ENCODE measurements at places on chromosomes 7 and 10.

GRCh38 chr7:103989785-103990767 lies 618 bp upstream of the RELN start:
- DNase-seq: no peak

GRCh38 chr7:28853834-28854749 lies 104.0 kb downstream of the TRIL start:
- DNase-seq: peak; percentile 25

DNA sequence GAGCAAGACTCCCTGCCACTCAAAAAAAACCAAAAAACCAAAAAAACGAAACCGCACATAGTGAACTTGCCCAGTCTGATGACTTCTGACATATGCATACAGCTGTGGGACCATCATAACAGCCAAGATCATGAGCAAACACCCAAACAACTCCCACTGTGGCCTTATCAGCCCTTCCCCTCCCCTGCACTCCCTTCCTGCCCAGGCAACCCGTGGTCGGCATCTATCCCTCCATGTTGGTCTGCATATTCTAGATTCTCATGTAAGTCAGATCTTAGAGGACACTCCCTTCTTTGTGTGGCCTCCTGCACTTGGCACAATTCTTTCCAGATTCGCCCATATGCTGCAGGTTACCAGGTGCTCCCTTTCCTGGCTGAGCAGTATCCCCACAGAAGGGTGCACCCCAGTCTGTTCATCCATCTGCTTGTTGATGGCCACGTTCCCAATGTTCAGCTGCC lies 72.8 kb downstream of the GNA12 start:
- DNase-seq: no peak

GRCh38 chr10:47357131-47357582 lies 9.0 kb downstream of the RBP3 start:
- DNase-seq: no peak

- DNase-seq: no peak
Observed at GRCh38 chr10:55033061-55033460, 232.0 kb upstream of the PCDH15 start.

DNA sequence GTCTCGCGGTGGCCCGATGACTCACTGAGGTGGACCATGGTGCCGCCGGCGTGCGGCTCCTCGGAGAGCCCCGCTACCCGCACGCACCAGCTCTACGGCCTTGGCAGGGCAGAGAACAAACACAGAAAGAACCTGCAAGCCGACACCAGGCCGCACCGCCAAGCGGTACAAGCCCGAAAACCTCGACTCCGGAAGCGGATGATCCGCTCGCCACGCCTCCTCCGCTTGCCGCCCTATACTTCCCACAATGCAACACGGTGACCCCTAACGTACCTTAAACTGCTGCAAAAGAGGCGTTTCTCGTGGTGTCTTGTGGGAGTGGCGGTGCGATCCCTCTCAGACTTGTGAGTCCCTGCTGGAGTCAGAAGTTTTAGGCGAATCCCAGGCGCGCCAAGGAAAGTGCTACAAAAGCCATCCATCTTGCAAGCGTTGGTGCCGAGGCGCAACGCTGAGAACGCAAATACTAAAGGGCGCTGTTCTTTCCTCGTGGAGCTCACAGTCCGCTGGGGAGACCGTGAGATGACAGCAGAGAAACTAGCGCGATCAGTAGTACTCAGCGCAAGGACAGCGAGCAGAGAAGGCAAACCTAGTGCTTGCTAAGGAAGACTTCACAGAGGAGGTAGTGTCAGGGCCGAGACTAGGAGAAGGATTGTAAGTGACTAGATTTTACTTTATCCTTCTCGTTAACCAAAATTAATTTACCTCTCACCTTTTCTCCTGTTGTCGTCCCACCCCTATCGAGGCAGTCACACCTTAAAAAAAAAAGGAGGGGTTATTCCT lies at the start of gene MRPS16:
TSS of gene MRPS16 (minus strand) at position 200 of the 780 bp plus-strand sequence. CDS start at position 38, 162 bp downstream.
- DNase-seq: peak; percentile 81

GRCh38 chr7:12949060-12949931 lies 261.9 kb downstream of the ARL4A start:
- DNase-seq: no peak

GRCh38 chr7:28613262-28613661 lies 200.9 kb downstream of the CREB5 start:
- no peak for DNase-seq

DNA sequence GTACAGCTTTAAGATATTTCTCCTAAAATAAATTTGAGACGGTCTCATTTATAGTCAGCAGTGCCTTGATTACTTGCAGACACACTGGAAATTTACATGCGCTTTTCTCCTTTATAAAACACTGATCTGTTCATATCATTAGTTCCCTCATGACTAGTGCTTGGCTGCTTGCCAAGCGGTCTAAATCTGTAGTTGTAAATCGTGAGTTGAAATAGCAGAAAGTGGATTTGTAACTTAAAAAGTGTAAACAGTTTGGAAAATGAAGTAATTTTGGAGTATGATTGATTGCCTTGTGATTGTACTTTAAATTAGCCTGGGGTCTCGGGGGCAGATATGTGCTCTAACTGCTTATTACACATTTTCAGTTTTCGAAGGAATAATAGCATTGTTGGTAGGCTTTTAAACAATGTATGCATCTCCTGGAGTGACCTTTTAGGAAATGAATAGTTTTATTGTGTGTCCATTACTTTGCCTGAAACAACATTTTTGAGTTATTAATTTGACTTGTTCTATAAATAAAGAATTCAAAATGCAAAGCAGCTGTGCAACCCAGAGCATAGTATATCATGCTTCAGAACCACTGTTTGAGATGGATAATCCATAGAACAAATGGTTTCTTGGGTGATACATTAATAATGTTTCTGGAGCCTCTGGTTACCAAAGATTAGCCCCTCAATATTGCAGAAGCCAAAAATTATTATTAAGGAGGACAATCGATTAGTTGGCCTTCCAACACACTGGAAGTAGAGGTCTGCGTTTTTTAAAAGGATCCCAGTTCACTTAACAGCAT lies 73.3 kb downstream of the ARID5B start:
- DNase-seq: no peak

DNA sequence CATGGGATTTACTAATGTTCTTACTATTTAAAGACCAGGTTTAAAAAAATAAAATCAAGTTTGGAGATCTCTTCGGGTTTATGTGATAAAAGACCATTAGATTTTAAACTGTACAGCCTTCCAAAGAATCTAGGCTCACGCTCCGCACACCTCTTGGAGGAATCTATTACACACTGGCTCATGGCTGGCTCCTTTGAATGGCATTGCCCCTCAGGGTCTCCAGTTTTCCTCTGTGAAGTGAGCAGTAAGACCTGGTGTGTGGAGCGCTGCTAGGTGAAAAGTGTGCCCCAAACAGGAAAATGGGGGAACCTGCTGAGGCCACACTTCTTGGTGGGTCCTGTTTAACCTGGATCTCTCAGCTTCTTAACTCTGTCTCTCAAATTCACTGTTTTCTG lies 142.3 kb downstream of the KAT6B start:
- no peak for DNase-seq

- DNase-seq: no peak
Observed at GRCh38 chr7:35707422-35707821, 12.5 kb upstream of the HERPUD2 start.

DNA sequence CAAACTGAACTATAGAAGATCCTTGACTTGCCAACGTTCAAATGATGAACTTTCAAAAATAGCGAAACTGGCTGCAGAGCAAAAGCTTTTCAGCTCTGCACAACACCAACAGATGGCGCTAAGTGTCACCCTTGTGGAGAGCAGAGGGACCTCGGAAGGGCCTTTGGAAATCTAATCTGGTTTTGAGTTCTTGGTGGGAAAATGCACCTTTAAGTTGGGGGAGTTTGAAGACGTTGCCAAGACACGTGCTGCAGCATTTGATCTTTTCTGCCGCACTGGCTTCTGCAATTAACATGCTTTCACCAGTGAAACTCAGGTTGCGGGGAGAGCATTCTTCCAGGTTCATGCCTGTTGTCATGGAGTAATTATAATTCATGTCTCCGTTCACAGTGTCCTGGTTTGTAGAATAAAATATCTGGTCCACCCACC lies 26.3 kb upstream of the WDR11 start:
- no peak for DNase-seq

- DNase-seq: no peak
Observed at GRCh38 chr7:33996899-33997298, 91.6 kb downstream of the BMPER start.

- DNase-seq: no peak
Observed at GRCh38 chr7:126286317-126286716, 966.4 kb downstream of the GRM8 start.

DNA sequence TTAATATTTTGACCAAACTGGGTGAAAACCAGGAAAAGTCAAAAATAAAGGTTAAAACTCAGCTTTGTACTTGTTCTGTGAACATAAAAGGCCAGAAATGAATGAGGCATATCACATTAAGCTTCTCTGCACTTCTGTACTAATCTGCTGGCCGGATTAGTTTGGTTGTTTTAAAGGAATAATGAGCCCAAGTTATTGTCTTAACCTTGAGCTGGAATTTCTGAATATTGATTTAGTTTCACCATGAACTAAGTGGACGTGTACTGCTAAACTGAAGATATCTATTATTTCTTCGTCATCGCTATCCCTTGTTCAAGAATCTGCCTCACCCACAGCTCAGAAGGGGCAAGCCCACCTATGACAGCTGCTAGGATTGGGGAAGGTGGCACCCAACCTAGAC lies 101.1 kb upstream of the FRMD4A start:
- no peak for DNase-seq

- no peak for DNase-seq
Observed at GRCh38 chr10:103916876-103917275, 1.1 kb downstream of the STN1 start.

- DNase-seq: no peak
Observed at GRCh38 chr10:13758756-13759155, 172.0 kb downstream of the PRPF18 start.

DNA sequence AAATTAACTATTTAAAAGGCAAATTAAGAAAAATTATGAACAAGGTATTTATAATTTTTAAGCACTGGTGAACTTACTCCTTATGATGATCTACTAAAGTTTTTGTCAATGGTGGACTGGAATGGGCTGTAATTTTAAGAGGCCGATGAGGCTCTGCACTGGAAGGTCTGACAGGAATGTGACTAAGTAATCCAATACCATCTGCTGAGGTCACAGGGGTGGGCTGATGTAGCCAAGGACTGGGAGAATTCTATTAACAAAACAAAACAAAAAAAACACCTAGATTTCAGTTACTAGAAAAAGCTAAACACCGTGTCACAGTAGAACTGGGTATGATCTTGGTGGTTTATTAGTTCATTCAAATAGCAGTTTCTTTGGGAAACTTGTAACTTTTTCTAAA lies 75.9 kb downstream of the NRBF2 start:
- DNase-seq: no peak

GRCh38 chr7:35647171-35647574 lies 47.8 kb downstream of the HERPUD2 start:
- DNase-seq: no peak

DNA sequence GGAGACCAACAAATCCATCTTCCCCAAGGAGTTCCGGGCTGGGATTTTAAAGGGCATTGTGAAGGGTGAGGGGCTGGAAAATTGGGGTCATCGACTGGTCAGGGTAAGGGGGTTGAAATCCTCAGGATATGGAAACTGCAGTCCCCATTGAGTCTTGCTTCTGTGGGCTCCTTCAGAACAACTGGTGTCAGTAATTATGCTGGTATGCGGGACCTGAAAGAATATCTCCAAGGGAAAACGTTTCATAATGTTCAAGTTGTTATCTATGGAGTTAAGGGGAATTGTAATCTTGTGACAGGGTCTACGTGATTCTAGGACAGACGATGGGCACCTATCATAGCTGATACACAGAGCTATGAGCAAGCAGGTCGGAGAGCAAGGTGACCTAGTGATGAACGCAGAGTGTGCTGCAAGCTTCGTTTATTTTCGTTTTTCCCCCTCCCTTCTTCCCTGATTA lies 494 bp upstream of the RHBDD2 start:
- no peak for DNase-seq

GRCh38 chr7:106545275-106545674 lies 115.7 kb downstream of the CCDC71L start:
- DNase-seq: no peak

- DNase-seq: no peak
Observed at GRCh38 chr10:102159051-102159597, 6.9 kb downstream of the NOLC1 start.

DNA sequence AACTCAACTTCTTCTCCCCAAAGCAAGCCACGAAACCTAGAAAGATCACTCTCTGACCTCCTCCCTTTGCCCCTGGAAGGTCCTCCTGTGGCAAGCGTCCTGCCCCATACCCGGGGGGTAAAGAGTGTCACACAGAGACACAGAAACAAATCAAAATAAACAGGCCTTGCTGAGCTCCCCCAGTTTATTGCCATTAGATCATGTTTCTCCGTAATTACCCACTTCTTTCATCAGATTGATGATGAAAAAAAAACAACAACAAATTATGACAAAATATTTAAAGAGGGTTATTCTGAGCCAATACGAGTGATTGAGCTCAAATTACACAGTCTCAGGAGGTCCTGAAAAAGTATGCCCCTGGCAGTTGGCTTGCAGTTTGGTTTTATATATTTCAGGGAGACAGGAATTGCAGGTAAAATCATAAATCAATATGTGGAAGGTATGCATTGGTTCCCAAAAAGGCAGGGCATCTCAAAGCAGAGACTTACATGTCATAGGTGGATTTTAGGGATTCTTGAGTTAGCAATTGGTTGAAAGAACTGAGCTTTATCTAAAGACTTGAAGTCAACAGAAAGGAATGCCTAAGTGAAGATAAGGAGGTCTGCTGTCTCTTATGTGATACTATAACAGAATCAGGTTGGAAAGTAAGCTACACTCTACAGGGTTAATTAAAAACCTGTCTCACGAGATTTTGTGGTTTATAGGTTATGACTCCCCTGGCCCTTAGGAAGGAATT lies 86.2 kb downstream of the APBB1IP start:
- no peak for DNase-seq

GRCh38 chr10:132064082-132064755 lies 1.5 kb upstream of the JAKMIP3 start:
- no peak for DNase-seq

DNA sequence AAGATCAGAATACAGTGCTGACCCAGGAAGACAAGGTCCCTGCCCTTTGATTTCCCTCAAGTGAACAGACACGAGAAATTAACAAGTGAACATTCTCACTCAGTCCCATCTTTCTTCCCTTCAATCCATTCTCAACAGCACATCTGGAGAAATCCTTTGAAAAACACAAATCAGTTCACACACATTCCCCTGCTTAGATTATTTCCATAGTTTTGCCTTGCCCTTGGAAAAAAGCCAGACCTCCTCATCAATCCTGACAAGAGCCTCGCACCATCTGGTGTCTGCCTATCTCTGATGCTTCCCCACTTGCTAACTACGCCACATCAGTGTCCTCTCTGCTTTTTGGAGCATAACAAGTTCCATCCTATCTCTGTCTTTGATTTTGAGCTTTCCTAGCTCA lies 94.4 kb upstream of the KIAA1217 start:
- no peak for DNase-seq

DNA sequence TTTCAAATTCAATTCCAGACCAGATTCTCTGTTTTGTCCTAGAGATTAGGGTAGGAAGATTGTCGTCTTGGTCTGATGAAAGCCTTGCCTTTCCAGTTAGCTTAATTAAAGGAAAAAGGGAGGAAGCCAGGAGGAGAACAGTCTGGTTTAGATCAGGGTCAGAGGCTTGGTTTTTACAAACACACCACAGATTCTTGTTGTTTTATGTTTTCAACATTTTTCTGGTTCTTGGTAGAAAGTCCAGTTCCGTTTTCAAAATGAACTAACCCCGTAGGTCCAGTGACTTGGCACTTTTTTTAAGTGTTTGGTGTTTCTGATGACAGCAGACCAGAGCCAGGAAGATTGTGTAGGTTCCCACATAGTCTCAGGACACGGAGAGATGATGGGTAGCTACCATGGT lies 167.1 kb upstream of the INHBA start:
- no peak for DNase-seq
